C1 segment of cervical spinal cord (tissue), 14 donors: ENCODE measurements at places on chromosomes 7 and 10.

DNA sequence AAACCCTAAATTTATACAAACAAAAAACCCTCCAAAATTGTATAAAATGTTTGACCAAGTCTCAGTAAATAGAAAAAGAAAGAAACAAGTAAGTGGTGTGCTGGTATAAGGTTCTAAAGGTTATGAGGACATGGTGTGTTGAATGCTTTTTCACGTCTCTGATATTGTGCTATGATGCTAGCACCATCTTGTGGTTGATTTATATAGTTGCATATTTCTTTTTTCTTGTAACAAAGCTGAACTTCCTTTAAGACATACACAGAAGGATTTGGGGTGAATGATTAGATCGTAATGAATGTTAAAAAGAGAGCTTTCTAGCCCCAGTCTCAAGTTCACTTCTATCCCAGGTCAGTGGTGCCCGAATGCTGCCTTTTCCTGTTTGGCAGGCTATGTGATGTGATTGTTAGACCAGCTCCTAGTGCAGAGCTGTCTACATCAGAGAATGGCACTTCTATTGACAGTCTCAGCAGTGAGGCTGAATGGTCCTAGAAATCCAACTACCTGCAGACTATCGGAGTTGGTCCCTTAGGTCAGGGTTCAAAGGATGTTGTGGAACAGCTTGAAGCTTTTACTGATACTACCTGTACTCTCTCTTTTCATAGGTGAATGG, 25.0 kb downstream of the VTI1A start:
- no peak for DNase-seq

DNA sequence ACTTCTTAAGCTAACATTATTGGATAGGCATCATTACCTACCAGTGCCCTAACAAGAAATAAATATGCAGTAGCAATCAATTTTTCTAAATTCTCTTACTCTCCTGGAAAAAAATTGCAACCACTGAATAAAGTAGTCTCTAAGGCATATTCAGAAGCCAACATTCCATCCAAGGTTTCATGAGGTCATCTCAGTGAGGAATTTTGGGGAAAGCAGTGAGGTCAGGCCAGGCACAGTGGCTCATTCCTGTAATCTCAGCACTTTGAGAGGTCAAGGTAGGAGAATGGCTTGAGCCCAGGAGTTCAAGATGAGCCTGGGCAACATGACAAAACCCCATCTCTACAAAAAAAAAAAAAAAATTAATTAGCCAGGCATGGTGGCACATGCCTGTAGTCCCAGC, 75.9 kb upstream of the GHITM start:
- DNase-seq, result no peak

GRCh38 chr10:101897633-101898032, 54.0 kb upstream of the KCNIP2 start:
- no peak for DNase-seq

DNA sequence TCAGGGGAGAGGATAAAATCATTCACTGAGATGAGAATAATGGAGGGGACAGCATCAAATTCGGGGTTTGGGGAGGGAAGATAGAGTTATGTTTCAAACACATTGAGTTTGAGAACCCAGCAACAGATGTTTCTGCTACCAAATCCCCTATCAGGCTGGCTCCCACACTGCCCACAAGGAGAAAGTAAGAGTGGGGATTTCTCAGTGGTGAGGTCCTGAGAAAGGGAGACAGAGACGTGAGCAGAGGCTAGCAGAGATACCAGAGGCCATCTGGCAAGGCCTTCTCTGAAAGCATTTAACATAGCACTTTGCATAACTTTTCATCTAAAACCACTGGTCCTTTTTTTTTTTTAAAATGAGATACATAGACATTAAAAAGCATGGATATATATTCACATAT, 7.8 kb upstream of the SLF2 start:
- DNase-seq, result no peak

DNA sequence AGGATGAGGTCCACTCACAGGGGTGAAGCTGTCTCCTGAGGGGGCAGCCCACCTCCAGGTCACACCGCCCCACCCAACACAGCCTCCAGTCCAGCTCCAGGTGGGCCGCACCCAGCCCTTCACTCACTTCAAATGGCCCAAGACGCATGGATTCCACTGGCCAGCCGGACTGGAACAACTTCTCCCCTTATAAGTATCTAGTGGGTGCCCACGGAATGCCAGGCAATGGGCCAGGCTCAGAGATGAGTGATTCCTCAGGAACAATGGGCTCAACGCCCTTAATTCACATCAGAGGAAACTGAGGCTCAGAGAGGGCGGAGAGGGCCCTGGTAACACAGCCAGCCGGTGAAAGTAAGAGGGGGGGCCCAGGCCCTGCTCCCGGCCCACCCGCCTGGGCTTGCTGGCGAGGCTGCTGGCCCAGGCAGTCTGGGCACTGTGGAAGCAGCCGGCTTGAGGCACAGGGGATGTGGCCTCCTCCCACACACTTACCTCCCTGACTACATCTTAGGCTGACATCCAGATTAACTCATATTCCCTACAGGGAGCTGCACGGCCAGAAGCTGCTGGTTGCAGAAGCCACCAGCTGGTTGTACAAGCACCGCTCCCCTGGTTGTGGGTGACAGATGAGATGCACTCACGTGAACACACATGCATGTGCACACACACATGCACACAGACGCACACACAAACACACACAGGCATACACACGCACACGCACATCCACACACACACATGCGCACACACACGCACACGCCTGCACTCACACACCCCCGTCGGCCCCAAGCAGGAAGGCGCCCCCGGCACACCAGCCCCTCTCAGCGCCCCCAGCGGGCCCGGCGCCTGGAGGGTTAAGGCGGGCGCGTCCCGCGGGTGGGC, 1.0 kb upstream of the FAM20C start:
- no peak for DNase-seq

GRCh38 chr7:84612981-84613681, 418.5 kb upstream of the SEMA3A start:
- no peak for DNase-seq

- DNase-seq, result no peak
Observed at GRCh38 chr7:53531-53930, 138.8 kb upstream of the FAM20C start.

- DNase-seq, result no peak
Observed at GRCh38 chr7:144414815-144415214, 11.3 kb upstream of the NOBOX start.

GRCh38 chr7:108460964-108461363, 4.7 kb upstream of the NRCAM start:
- no peak for DNase-seq

- no peak for DNase-seq
Observed at GRCh38 chr7:89681448-89681847, 472.8 kb upstream of the STEAP1 start.

- no peak for DNase-seq
Observed at GRCh38 chr7:105773030-105773460, 103.4 kb downstream of the ATXN7L1 start.

GRCh38 chr7:69691734-69692133, 93.5 kb downstream of the AUTS2 start:
- DNase-seq, result no peak

DNA sequence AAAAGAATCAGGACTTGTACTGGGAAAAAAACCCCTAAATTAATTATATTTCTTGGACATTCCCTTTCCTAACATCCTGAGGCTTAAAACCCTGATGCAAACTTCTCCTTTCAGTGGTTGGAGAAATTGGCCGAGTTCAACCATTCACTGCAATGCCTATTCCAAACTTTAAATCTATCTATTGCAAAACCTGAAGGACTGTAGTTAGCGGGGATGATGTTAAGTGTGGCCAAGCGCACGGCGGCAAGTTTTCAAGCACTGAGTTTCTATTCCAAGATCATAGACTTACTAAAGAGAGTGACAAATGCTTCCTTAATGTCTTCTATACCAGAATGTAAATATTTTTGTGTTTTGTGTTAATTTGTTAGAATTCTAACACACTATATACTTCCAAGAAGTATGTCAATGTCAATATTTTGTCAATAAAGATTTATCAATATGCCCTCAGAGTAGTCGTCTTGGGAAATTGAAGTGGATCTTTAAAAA, 6.6 kb downstream of the EMX2 start:
- DNase-seq, result no peak

GRCh38 chr7:47715631-47716068, 133.7 kb upstream of the TNS3 start:
- no peak for DNase-seq

GRCh38 chr7:139588632-139589031, 65.1 kb downstream of the CLEC2L start:
- no peak for DNase-seq

DNA sequence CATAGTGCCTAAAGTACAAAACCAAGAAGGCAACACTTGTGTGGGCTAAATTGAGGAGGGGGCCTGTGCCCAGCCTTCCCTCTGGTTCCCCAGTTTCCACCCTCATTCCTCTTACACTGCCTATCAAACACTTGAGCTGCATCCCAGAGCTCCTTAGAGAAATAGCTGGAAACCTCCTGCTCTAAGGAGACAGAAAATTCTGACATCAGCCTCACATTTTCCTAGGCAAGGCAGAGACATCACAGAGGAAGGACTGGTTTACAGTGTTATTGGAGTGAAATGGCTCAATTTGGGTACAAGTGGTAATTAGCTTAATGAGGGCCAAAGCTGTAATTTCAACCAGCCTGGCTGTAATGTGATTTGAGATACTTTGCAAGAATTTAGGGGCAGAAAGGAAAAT, 192.3 kb upstream of the AOAH start:
- DNase-seq, result no peak

DNA sequence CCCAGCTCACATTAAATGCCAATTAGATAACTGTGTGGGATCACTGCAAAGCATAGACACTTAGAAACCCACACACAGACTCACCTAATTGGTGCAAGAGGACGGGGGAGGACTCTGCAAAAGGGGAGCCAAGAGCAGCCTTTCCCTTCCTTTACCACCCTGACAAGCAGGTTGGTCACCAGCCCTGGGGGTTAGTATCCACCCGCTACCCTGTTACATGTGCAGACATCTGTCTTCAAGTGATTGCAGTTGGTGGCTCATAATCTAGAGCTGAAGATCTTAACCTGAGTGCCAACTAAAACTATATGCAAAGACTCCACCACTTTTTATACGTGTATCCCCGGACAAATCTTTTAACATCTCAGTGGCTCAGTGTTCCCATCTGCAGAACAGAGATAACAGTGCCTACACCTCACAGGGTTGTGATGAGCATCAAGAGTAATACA, 56.9 kb downstream of the SORBS1 start:
- no peak for DNase-seq

DNA sequence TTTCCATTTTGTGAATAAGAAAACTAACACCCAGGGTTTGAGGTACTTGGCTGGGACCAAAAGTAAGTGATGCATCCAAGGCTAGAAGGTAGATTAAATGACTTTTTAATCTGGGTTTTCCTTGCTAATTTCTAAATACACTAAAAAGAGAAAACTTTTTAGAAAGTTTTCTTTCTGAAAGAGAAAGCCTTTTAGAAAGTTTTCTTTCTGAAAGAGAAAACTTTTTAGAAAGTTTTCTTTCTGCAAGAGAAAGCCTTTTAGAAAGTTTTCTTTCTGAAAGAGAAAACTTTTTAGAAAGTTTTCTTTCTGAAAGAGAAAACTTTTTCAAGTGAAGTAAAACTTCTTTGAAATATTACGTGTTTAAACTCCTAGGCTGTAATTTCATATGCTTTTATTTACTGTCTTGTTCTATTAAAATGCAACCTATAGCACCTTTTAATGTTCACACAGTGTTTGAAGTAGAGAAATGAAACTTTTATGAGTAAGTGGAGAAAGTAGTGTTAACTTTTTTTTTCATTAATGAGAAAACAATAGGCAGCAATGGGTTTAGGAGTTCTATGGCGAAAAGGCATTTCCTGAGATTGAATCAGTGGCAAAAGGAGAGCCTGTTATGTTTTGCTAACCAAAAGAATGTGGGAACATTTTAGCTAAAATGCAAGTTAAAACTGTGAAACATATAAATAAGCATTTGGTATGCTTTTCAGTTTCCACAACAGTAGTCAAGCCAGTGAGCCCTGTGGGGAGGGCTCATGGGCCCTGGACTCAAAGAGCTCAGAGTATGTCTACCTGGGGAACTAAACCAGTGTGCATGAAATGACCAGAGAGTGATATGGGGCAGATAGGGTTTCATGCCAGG, 103.7 kb downstream of the RBM20 start:
- no peak for DNase-seq

DNA sequence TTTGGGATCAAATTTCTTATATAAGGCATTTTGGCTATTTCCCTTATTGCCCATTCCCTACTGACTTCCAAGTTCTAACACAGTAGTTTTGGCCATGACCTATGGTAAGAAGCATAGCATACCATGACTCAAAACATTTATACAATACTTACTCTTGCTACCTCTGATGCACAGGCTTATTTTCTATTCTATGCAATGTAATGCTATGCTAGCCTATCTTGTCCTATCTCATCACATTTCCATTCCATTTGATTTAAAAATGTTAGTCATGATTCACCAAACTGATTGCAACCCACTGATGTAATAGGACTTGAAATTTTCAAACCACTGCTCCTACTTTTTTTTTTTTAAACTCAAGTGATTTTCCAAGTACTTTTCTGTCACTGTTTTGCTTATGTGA, 658.5 kb downstream of the TYW1 start:
- DNase-seq, result no peak

DNA sequence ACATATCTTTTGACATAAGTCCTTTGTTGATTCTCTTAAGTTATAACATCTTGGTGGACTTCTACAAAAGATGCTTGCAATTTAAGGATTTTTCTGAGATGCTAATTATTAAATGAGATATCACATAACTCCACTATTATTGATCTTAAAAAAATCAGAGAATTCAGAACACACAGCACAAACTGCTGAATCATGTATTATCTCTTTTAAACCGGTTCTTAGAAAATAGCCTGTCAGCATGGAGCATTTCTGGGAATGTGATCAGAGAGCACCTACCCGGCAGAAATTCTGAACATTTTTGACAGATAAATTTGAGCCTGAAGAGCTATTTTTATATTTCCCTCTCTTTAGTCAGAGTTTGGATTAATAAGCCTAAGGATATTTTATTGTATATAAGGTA, 50.2 kb upstream of the PCLO start:
- DNase-seq, result no peak

- DNase-seq, result no peak
Observed at GRCh38 chr7:73865738-73866445, 4.9 kb downstream of the TMEM270 start.

- no peak for DNase-seq
Observed at GRCh38 chr7:153382641-153383101, 623.1 kb downstream of the ACTR3B start.

DNA sequence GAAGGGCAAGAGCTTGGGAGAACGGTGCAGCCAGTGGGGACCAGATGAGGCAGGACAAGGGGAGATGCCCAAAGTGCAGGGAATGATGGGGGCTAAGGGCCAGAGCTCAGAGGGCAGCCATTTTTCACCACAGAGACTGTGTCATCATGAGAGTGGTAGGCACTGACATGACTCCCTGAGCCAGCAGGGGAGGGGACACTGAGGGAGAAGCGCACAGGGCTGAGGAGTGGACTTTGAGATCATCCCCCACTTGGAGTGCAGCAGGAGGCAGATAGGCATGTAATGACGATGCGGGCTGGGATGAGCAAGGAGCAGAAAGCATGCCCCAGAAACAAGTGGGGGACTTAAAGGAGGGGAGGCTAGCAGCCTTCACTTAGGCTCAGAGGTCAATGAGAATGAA, 5.2 kb upstream of the SMKR1 start:
- no peak for DNase-seq

GRCh38 chr10:132508581-132509443, 28.8 kb upstream of the INPP5A start:
- no peak for DNase-seq
